Activated CD8-positive, alpha-beta memory T cell treated with anti-CD3 and anti-CD28 coated beads, Interleukin-2, amount 50 U/mL, for 4 hours (primary cell): ENCODE measurements at places on chromosomes 13 and 19.

DNA sequence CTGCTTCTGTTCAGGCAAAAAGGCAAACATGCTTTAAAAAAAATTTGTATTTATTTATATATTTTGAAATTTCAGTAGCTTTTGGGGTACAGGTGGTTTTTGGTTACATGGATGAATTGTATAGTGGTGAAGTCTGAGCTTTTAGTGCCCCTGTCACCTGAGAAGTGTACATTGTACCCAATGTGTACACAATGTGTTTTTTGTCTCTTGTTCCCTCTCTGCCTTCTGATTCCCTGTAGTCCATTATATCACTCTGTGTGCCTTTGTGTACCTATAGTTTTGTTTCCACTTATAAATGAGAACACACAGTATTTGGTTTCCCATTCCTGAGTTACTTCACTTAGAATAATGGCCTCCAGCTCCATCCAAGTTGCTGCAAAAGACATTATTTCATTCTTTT lies 77.4 kb downstream of the PDS5B start:
- DNase-seq, result no peak

DNA sequence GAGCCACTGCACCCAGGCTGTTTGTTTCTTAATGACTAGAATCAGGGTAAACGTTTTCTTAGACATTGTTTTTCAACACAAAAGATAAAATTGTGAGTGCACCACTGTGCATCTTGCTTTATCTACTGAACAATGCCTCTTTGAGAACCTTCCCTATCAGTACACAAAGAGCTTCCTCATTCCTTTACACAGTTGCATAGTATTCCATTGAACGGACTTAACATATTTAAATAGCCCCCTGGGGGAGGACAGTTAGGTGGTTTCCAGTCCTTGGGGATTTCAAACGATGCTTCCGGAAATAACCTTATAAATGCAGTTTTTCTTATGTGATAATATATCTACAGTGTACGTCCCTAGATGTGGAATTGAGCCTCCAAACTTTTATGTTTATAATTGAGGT lies 8.6 kb downstream of the POLD1 start:
- no peak for DNase-seq

- DNase-seq, result no peak
These were observed 50.0 kb downstream of the TNFRSF19 start for GRCh38 chr13:23620211-23620610.

GRCh38 chr19:2255112-2255845 lies 938 bp downstream of the JSRP1 start:
- no peak for DNase-seq

GRCh38 chr19:42306646-42307045 lies 4.2 kb upstream of the PAFAH1B3 start:
- DNase-seq, result no peak

GRCh38 chr19:3034656-3035541 lies 5.8 kb upstream of the TLE2 start:
- DNase-seq, result no peak

- DNase-seq, result no peak
These were observed 19.5 kb downstream of the CHST8 start for GRCh38 chr19:33641261-33641660.

- DNase-seq, result no peak
These were observed 15.4 kb downstream of the CERS4 start for GRCh38 chr19:8224394-8225145.

DNA sequence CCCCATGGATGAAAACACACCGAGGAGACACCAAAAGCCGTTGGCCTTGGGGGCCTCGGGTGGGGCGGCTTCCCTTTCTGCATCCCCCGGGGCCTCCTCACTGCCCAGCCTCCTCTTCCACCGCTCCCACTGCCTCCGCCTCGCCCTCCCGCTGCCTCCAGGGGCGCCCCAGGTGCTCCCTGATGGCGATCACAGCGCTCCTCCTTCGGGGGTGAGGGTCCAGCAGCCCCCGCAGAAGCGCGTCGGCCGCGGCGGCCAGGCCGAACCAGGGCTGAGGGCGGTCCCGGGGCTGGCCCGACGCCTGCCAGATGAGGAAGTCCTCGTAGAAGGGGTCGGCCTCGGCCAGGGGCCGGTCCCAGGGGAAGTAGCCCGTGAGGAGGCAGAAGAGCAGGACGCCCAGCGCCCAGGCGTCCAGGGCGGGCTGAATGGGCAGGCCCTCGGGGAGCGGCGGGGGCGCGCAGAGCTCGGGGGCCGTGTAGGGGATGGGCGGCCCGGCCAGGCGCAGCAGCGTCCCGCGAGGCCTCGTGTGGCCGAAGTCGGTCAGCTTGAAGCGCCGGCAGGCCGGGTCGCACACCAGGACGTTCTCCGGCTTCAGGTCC lies 7.2 kb downstream of the SBK2 start:
- no peak for DNase-seq

- no peak for DNase-seq
These were observed 67.9 kb downstream of the NDFIP2 start for GRCh38 chr13:79548902-79549301.

DNA sequence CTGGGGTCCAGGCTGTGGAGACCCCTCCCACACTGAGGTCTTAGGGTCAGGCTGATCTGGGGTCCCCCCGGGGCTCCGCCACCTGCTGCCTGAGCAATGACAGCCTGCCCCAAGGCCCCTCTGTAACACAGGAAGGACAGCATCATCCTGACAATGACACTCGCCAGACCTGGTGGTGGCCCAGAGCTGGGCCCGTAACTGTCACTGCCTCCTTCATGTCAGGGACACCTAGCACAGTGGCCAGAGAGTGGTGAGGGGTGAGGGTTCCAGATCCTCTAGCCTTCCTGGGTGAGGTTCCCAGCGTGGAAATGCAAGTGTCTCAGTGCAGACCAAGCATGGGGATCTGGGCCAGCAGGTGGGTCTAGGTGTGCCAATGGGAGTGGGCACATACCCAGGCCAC lies 27.8 kb downstream of the OPA3 start:
- DNase-seq, result no peak

GRCh38 chr19:15815306-15815705 lies at the start of gene OR10H1:
Gene OR10H1 (minus strand): TSS chr19:15815664. CDS start chr19:15808037, 7,627 bp downstream.
- no peak for DNase-seq

GRCh38 chr13:30119476-30119875 lies 187.9 kb downstream of the KATNAL1 start:
- DNase-seq, result no peak

DNA sequence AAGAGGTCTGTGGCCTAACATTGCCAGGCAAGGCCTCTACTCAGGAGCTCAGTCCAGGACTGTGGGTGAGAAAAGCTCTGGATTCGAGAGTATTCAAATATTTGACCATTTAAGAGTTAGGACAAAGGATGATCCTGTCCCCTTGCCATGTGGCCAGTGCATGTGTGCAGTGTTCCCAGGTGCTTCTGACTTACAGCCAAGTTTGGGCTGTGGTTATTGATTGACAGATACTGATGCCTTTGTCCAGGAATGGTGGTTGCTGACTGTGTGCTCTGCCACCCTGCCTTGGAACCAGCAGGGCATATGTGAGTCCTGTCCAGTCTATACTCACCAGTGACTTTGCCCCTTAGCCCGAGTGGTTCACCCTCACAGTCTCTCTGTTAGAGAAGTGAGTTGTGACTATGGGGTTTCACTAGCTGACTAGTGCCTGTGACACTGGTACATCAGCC lies 51.9 kb downstream of the GARRE1 start:
- DNase-seq, result no peak

GRCh38 chr19:47227352-47228167 lies 3.4 kb downstream of the BBC3 start:
- DNase-seq, result peak; percentile 37

- DNase-seq, result no peak
These were observed 40.2 kb downstream of the NLRP5 start for GRCh38 chr19:56026769-56027168.

- no peak for DNase-seq
These were observed 20.0 kb downstream of the DOCK9 start for GRCh38 chr13:98957731-98958442.

GRCh38 chr13:39451301-39451700 lies 151.7 kb downstream of the LHFPL6 start:
- no peak for DNase-seq

- DNase-seq, result no peak
These were observed 145.2 kb downstream of the USP12 start for GRCh38 chr13:27026396-27026795.

DNA sequence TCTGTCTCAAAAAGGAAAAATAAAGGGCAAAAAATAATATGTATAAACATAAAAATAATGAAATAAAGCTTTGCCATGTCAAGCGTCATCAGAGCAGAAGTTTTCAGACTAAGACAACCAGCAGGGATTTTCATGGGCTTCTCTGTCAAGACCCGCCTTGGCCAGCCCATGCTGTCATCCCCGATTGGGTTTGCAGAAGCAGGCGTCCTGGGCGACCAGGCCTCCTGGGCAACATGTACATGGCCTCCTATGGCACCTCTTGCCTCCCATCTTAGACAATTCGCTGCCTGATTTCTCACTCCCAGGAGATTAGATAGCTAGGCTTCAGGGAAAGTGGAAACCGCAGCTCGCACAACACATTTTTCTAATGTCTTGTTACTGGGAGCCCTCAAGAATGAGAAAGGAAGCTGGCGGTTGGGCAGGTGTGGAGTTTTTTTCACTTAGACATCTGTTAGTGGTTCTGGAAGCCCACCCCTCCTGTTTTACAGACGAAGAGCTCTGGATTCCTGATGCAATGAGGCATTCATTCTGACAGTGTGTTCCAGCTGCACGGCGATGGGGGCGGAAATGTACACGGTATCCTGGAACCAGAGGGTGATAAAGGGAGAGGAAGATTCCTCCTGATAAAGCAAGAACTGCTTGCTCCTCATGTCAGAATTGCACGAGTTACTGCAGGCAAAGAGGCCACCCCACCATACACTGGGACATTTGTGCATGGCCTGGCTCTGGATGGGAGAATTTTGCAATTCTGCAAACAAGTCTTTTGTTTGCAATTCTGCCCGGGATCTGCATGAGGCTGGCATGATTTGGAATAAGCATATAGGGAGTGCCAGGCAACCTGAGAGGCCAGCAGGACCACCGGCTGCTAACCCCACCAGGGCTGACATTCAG lies 47.4 kb upstream of the KATNAL1 start:
- DNase-seq, result no peak

GRCh38 chr13:101150998-101151397 lies 265.3 kb downstream of the NALCN start:
- no peak for DNase-seq

- DNase-seq, result no peak
These were observed 7.4 kb upstream of the CYP4F3 start for GRCh38 chr19:15633082-15633835.

DNA sequence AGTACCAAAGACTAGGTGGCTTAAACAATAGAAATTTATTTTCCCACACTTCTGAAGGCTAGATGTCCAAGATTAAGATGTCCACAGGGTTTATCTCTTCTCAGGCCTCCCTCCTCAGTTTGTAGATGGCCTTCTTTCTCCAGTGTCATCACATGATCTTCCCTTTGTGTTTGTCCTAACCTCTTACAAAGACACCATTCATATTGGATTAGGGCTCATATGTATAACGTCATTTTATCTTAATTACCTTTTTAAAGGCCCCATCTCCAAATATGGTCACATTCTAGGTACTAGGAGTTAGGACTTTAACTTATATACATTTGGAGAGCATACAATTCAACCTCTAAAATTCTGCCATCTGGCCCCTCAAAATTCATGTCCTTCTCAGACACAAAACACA lies 34.3 kb downstream of the N4BP2L2 start:
- no peak for DNase-seq

DNA sequence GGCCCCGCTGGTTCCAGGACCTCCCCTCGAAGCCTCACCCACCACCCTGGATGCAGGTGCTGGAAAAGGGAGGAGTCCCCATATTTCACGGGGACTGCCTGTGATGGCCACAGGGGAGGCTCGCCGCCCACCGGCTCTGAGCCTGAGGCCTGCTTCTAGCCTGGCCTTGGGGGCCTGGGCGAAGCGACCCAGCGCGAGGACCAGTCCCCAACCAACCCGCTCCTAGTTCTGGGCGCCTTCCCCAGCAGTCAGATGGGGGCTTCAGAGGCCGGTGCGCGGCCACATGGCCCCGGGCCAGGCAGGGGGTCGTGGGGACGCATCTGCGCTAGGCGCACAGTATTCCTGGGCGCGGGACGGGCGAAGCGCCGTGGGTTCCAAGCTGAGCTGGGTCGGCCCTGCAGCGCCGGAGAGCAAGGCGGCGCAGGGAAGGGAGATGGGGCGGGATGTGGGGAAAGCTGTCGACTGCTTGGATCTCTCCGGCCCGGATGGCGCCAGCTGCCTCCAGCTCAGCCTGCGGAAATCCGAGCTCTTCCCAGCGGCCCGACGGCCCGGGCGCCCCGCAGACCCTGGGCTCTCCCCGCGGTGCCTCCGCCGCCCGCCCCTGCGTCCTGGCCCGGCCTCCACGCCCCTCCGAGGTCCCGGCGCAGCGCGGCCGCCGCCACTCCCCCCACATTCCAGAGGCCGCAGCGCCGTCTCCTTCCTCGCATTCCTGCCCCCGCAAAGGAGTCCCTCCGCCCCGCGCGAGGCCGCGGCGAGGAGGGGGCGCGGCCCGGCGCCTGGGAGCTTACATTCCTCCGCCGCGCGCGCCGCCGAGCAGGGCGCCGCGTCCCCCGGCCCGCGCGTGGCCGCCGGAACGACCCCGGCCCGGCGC lies at the start of gene WTIP:
Gene WTIP (plus strand): TSS at position 788 of the 871 bp plus-strand sequence. CDS start 217 bp downstream, outside the sequence.
- DNase-seq, result no peak

- DNase-seq, result no peak
These were observed 80.1 kb upstream of the ADGRE5 start for GRCh38 chr19:14301150-14301549.

DNA sequence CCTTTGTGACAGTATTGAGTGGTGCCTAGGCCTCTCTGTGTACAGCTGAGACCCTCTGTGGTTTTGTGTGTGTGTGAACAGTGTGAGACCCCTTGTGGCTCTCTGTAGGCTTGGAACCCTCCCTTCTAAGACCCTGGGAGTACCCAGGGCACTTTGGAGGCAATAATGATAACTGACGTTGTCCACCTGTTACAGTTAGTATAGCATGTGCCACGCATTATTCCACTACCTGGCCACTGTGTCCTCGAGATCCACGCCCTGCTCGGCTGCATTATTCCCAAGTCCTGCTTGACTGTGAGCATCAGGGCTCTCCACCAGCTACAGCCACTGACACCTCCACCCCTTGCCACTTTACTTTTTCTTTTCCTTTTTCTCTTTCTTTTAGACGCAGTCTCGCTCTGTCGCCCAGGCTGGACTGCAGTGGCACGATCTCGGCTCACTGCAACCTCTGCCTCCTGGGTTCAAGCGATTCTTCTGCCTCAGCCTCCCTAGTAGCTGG lies 2.0 kb downstream of the GRAMD1A start:
- DNase-seq, result no peak

DNA sequence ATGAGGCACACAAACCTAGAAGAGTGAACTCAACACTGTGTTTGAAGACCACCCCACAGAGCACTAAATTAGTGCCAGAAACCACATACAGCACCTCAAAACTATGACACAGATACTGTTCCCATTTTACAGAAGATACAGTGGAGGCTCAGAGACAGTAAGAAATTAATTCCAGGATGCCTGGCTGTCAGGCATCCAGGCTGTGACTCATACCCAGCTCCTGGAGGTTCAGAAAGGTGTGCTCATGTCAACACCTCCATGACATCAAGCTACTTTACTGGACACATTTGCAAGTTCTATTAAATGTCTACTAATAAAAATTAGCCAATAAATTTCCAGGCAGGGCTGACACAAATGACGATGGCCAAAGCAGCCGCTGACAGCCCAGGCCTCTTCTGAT lies 176.3 kb downstream of the ABCC4 start:
- no peak for DNase-seq

GRCh38 chr13:26037302-26037701 lies 14.5 kb downstream of the SHISA2 start:
- DNase-seq, result no peak
